ENCODE measurements at places on chromosomes 5 and 9. TPM values are rescaled to one million over a fixed set of nuclear protein-coding genes. Genes with fewer than 3 reads are reported as not detected.

DNA sequence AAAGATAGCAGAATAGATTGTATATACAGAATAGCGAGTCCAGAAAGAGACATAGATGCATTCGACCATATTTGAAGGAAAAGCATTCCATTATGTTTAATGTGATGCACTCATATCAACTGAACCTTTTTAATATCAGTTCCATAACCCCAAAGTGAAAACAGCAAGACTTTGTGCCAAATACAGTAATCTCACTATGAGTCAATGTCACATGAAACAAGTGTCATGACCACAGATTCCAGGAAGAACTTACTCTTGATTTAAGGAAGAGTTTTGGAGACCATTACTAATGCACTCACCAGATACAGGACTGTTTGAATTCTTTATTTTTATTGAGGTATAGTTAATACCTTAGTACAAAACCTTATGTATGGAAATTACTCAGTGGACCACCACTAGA, 220.5 kb downstream of the SH3GL2 start:
- no peak for DNase-seq

OR1L8 gene
- total RNA-seq: not detected

GRCh38 chr5:158349987-158350386, 491.0 kb upstream of the CLINT1 start:
- no peak for DNase-seq

GRCh38 chr9:2725126-2725525, 7.8 kb downstream of the KCNV2 start:
- no peak for DNase-seq

HNRNPA0 gene
- 28.6 TPM for total RNA-seq

- no peak for DNase-seq
Measured at GRCh38 chr9:137502008-137502911, 43.1 kb upstream of the NSMF start.

GRCh38 chr5:95035891-95036685, 248.8 kb downstream of the MCTP1 start:
- no peak for DNase-seq

- no peak for DNase-seq
Measured at GRCh38 chr5:120098902-120099535, 365.1 kb upstream of the PRR16 start.

DNA sequence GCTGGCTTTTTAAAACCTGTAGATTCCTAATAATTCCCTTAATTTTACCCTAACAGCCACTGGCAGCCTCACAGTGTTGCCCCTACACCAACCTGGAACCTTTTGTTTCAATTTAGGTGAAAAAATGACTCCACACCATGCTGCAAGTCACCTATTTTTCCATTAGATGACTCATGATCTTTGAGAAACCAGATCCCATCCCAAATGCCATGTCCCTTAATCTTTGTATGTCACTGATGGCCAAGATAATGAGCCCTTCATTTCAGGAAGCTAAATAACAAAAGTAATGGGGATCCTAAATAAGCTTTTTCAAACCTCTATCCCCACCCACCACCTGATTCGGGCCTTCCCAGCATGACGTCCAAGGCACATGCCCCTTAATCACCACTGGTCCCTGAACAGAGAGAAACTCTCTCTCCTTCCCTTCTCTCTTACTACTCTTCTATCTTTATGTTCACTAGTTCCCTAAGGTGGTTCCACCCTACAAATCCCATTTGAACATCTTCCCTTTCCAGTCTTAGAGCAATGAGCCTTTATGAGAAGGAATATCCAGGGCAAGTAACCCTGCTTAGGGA, 33.6 kb downstream of the ZNF608 start:
- no peak for DNase-seq

DNA sequence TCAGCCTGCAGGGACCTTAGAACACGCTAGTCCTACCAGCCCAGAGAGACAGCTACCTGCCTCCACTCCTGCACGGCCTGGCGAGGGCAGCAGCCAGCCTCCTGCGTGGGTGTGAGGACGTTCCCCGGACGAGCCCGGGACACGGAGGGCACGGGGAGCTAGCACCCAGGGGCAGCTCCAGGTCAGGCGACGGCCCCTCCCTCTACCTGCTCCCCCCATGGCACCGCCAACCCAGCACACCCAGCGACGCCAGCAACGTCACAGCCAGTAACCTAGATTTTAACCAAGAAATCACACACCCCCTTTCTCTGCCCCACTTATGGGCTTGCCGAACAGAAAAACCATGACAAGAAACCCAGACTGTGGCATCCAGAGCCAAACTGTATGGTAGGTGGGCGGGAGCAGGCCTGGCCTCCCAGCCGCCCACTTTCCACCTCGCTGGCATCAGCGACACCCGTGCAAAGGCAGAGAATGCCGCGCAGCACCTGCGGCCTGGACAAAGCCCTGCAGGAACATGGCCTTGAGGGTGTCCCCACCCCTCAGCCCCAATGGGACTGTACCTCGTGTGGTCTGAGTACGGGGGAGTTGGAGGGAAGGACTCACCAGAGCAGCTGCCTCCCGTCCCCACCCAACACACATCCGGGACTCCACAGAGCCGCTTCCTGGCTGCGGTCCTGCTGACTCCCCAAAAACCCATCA, 47.9 kb downstream of the NACC2 start:
- no peak for DNase-seq

FNBP1 gene
- 126 TPM for total RNA-seq

PHF19 gene
- total RNA-seq: 289 TPM

- DNase-seq: no peak
Measured at GRCh38 chr5:69525490-69525889, 32.9 kb downstream of the OCLN start.

- DNase-seq: no peak
Measured at GRCh38 chr5:24624872-24625271, 19.9 kb downstream of the CDH10 start.

- DNase-seq: no peak
Measured at GRCh38 chr5:132501961-132502931, 11.7 kb upstream of the IRF1 start.

NUTM2G gene
- total RNA-seq: not detected

GRCh38 chr9:136567651-136568287, 21.9 kb upstream of the NOTCH1 start:
- no peak for DNase-seq

GRCh38 chr5:125381290-125381689, 634.9 kb upstream of the ZNF608 start:
- DNase-seq: no peak

DNA sequence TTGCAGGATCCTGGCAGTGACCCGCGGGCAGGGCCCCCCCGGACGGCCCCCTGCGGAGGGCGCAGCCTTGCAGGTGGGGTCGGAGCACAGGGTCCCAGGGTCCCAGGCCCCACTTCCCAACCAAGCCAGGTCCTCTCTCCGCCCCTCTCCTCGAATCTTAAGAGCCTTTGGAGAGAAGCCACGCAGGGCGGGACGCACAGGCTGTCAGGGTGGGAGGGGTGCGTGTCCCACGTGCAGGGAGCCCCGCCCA, 18.4 kb upstream of the EGFL7 start:
- DNase-seq: no peak

CNTFR gene
- not detected for total RNA-seq

ZMYND19 gene
- 50.9 TPM for total RNA-seq

DNA sequence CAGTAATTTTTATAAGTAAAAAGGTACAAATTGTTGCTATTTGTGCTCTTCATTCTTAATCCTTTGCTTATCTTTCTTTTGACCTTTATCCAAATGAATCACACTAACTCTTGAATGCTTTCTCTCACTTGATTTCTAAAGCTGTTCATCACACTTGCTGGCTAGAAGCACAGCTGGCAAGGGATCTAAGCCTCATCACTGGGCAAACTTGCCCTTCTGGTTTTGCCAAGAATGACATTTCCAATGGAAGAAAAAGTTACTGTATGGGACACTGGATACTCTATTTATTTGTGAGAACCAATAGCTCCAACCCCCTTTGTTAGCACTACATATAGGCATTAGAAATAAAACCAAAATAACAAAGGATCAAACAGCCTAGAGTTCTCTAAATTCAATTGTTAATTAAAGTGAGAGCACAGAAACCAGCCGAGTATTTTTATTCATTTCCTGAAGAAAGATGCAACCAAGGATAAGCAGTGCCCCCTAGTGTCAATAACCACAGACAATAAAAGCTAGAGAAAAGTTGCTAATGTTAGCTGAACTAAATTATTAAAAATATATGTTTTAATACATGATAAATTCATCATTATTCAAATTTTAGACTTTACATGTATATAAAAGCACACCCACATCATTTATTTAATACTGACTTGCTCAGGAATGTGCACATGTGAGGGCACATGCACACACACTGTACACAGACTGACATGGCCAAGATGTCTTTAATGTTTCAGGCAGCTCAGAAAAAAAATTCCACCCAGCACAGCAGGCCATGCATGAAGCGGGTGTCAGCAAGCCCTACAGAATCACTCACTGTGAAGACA, 59.8 kb upstream of the POU5F2 start:
- DNase-seq: peak; percentile 34

DNA sequence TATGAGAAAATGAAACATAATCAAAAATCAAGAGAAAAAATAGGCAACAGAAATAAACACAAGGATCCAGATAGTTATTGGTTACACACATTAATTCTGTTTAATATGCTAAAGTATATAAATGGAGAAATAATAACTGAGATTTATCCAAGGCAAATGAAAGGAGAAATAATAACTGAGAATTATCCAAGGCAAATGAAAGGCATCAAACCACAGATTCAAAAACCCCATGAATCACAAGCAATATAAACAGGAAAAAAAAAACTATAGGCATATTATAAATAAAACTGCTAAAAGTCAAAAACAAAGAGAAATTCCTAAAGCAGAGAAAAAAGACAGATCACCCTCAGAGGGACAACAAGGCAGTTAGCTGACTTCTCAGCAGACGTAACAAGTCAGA, 10.9 kb downstream of the DUSP1 start:
- DNase-seq: no peak

DNA sequence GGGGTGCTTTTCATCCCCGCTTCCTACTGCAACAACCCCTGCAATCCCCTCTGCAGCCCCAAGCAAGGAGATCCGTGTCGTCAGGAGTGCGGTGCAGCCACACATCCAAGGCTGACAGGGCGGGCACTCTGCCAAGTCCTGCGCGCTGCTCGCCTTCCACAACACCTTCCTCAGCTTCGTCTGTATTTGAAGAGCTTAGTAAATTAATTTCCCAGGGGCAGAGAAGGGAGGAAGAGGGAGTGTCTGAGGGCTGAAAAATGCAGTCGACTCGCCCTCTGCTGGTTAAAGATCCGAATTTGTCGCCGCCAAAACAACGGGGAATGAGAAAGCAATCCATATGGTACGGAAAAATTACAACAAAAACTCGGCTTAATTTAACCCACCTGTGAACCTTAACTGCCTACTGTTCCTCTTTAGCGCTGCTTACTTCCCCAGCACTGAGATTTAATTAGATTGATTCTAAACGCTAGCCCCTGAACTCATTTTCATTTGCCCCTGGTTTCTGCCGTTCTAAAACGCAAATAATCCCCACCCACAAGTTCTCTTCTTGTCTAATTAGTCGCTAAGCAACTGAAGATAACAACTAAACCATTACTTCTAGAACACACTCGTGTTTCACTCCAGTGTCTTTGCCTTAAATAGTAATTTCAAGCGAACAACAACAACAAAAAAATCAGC, 10.9 kb upstream of the PCDHB1 start:
- peak; percentile 9 for DNase-seq

DNA sequence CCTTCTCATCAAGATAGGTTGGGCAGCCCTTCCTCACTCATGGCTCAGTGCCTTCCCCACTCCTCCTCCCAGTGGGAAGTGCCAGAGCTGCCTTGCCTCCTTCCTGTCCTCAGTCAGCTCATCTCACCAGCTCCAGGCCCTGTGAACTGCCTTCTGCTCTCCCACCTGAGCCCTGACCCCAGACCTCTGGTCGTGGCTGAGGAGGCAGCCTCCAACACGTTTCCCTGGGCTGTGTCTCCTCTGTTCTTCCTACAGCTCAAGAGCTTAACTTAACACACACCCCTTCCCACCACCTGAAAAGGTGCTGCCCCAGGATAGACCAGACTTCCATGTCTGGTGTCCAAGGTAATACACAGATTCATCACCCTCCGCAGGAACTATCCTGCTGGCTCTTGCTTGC, 21.2 kb downstream of the IL9 start:
- no peak for DNase-seq

DAB2 gene
- total RNA-seq: not detected

PFN3 gene
- total RNA-seq: not detected

DNA sequence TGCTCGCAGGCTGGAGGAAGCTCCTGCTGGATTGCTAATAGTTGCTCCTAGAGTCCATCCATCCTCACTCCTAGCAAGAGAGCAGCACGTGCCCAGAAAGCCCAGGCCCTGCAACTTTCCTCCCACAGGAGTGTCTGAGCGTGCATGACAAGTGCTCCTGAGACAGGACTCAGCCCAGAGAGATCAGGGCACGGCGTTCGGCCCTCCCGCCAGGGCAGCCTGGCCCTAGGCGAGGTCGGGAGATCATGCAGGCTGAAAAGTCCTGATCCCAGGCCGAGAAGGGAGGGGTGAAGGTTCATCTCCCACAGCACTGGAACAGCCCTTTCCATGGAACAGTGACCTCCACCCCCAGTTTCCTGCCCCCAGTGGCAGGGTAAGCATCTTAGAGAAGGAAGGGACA, 94.8 kb downstream of the ROR2 start:
- DNase-seq: no peak

GKAP1 gene
- total RNA-seq: 4.5 TPM

DNA sequence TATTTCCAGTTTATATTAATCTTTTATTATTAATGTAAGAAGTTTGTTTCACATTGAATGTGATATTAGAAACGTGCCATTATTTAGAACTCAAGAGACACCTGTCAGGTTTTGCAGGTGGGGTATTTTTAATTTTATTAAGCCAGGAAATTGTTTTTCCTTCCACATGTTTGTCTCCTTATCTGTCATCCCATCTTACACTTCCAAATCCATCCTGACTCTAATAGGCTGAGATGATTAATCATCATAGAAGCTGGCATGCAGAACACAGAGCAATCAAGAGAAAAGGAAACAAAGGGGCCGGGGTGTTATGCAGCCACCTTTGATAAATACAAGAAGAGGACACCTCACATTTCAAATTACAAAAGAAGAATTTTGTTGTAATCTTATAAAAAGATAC, 506.5 kb downstream of the ISL1 start:
- no peak for DNase-seq

DNA sequence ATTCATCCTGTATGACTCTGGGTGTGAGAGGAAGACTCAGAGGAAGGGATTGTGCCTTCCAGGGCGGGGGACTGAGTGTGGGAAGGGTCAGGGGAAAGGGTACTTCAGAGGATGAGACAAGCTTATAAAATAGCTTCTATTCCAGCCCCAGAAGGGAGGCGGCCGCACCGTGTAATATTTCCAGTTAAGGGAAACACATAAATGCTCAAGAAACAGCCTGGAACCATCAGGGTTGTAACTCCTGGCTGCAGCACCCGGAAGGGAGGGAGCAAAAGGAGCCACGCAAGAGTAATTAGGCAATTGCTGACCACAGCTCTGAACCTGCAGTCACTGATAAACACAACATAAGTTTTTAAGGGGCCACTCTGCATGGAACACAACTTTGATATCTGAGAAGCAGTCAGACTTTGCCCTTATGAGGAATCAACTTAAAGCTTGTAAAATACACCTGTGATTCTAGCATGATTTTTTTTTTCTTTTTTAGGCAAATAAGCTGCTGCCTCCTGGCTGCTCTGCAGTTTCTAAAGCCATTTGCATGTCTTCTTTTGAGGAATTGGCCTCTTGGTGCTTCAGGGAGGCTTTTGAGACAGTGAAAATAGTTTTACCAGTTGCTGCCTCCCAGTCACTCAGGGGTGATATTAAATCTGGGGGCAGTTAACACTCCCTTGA, 382.7 kb downstream of the ENC1 start:
- DNase-seq: no peak

- DNase-seq: no peak
Measured at GRCh38 chr5:68177676-68178075, 37.9 kb upstream of the PIK3R1 start.

BAAT gene
- not detected for total RNA-seq

TLE1 gene
- total RNA-seq: 0.10 TPM

GRCh38 chr5:142506756-142507155, 179.1 kb downstream of the FGF1 start:
- peak; percentile 28 for DNase-seq
